A549 treated with ZK216348 at 1 μM for 4 hours (cell line): ENCODE measurements at places on chromosomes 7 and 10. TPM values are rescaled to one million over a fixed set of nuclear protein-coding genes. Genes with fewer than 3 reads are reported as not detected.

The NKX2-3 gene
- not detected in 5 replicates for total RNA-seq

The FAM171A1 gene
- total RNA-seq, result 21.7 to 25.6 TPM (median 23.9 TPM) in 5 replicates

The STAM gene
- total RNA-seq, result 21.0 to 29.0 TPM (median 25.7 TPM) in 5 replicates

The CREB5 gene
- total RNA-seq, result 2.1 to 4.2 TPM (median 3.6 TPM) in 5 replicates

The UNCX gene
- 0.21 TPM in 1 of 5 replicates, not detected in the others for total RNA-seq
